ENCODE measurements at places on chromosomes 5 and 9.
A peak's percentile ranks its signal among the peaks of the same experiment; 100 is the strongest.

DNA sequence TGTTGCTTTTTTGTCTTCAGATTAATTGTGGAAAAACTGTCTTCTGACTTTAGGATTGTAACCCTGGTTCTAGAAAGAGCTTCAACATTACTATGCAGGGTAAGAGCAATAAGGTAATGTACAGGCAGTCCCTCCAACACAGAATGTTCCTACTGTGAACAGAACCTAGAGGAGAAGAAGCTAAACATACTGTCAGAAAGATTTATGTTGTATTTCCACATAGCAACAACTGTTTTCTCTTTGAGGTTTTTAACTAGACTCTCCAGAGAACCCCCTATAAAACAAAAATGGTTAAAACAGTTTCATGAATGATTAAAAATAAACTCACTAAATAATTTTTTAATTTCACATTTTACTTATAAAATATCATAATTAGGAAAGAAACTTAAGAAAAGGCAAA is 64.3 kb upstream of the NAA35 start:
- no peak for DNase-seq

- DNase-seq: no peak
Measured at GRCh38 chr9:4005896-4006295, 294.0 kb downstream of the GLIS3 start.

GRCh38 chr9:113160571-113160970 is 9.8 kb downstream of the SLC31A2 start:
- no peak for DNase-seq

DNA sequence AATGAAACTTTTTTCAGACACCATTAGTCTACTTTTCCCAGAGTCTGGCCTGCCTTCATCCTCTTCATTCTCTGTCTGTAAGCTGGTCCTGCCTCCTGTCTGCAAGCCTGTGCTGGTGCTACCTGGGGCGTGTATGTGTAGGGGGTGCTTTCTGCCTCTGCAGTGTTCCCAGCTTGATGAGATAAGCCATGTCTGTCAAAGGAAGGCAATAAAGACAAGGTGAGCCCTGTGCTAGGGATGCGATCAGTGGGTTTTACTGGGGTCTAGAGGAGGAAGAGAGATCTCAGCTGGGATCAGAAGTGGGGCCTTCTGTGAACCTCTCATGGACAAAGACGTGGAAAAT is 78.0 kb upstream of the TGFBR1 start:
- no peak for DNase-seq

DNA sequence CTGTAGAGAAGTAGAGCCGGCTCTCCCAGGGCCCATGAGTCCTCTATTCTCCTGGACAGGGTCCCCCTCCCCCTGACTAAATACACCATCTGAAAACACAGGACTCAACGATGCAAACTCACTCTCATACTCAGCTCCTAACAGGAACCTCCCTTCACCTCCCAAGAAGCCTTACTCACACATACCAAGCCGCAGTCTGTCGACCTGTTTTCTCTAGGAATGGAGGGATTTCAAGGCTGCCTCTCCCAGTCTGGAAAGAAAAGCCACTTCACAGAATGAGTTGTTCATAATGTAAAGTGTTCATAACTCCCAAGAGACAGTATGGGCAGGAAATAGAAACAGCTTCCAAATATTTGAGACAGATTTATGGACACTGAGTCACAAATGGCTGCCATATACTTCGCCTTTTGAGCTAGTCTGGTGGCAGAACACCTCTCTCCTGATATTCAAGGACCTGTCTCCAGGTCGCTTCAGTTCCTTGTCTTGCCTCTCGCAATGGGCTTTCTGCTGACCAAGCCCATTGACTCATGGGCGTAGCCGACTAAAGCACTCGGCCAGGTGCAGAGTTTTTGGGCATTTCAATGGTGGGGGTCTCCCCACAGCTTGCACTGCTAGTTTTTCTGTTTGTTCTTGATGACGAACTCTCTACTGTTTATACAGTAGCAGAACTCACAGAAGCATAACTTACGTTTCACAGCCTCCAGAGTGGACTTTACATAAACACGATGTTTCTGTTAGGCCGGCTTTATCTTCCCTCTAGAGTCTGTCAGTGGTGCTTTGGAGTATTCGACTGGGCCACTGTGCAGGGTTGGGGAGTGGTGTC is 25.0 kb upstream of the IL17B start:
- DNase-seq: no peak

- DNase-seq: no peak
Measured at GRCh38 chr9:35915681-35916294, 6.5 kb downstream of the SPAAR start.

DNA sequence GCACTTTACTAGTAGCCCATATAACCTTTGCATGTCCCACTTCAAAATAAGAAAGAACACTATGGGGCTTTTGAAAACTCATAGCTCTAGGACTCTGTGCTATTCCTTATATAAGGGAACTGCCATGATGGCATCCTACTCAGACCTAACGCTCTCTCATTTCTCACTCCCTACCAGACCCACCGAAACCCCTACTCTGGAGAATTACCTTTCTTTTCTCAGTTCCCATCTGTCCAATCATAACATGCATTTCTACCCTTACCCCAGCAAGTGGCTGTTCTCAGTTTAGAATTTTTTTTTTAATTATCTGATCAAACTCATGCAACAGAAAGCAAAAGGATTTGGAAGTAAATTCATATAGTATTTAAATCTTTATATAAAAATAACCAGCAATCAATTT is 27.3 kb downstream of the CARNMT1 start:
- DNase-seq: no peak

DNA sequence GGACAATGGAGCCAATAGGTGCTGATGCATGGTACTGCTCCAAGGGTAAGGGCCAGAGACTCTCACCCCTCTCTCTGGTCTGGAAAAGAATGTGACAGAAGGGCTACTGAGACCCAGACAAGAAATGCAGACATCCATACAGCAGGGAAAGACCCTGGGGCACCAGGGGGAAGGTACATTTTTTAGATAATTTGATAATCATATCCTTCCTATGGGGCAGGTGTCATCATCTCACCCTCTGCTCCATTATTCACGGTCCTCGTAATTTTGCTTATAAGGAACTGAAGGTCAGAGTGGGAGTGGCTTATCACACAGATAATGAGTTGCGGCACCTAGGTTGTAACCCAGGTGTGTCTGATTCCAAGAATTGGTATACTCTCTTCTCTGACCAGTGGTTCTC is 90.0 kb downstream of the TRIM32 start:
- DNase-seq: no peak

DNA sequence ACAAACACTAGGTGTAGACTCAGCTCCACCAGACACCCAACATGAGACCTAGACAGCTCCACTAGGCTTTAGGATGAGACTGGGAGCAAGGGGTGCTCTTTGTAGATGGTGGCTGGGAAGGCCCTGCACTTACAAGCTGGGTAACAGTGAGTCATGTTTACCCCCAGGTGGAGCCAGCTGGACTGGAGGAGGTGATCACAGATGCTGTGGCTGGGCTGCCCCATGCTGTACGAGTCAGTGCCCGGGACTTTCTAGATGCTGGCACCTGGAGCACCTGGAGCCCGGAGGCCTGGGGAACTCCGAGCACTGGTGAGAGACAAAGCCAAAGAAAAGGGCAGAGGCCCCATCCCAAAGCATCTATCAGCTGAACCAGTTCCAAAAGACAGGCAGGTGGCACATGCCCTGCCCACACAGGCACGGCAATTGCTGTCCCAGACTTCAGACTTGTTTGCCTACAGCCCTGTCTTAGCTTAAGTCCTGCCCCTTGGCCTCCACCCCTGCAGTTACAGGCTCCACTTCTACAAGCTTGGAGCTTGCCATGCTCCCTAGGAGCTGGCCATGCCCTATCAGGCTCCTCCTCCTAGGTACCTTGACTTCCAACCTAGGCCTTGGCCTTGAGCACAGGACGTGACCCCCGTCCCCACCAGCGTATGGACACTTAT is 2.7 kb downstream of the CCL27 start:
- DNase-seq: peak; percentile 24

DNA sequence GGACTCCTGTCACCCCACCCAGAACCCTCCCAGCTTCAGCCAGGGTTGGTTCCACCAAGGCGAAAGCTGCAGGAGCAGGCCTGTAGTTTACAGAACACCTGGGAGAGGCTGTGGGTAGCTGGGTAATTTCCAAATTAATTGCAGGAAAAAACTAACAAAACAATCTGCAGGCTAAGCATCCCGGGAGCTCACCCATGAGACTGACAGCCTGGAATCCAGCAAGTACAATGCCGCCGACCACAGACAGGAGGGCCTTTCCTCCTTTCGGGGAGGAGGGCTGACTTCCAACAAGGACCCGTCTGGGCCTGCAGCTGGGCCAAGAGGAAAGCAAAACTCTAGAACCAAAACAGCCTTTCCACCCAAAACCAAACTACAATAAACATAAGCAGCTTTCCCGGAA is 10.3 kb downstream of the FOXE1 start:
- DNase-seq: no peak

GRCh38 chr5:121873409-121873808 is 21.7 kb downstream of the FTMT start:
- no peak for DNase-seq

GRCh38 chr9:82722561-82722960 is 340.4 kb downstream of the RASEF start:
- no peak for DNase-seq

DNA sequence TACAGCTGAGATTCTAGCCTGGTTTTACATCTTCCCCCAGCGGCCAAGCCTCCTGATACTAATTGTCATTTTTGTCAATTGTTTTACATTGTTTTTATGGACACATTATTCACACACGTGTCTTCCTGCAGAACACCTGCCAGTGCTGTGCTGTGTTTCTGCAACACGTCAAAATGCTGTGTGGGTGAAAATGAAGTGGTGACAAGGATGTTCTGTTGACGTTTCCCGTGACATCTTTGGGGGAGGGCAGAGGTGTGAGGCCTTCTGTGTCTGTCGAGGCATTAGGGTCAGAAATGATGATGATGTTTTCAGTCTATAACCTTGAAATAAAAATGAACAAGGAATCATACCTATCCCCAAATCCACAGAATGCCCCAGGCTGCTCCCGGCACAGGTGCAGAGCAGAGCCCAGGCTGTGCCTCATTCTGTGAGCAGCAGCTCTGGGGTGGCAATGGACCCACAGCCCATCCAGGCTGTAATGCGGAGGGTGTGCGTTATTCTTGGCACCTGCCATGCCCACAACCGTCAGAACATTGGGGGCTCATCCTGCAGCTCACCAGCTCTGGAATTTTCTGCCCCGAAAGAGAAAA is 23.6 kb upstream of the CEP72 start:
- DNase-seq: no peak

GRCh38 chr5:160461378-160461777 is 39.7 kb downstream of the PTTG1 start:
- no peak for DNase-seq

GRCh38 chr9:76459694-76460635 is 983 bp downstream of the GCNT1 start:
- DNase-seq: peak; percentile 7

GRCh38 chr9:130860458-130861316 is 25.6 kb downstream of the ABL1 start:
- no peak for DNase-seq

GRCh38 chr9:85114799-85115198 is 445.3 kb downstream of the NTRK2 start:
- no peak for DNase-seq

GRCh38 chr5:1965925-1966324 is 83.2 kb upstream of the IRX4 start:
- no peak for DNase-seq

DNA sequence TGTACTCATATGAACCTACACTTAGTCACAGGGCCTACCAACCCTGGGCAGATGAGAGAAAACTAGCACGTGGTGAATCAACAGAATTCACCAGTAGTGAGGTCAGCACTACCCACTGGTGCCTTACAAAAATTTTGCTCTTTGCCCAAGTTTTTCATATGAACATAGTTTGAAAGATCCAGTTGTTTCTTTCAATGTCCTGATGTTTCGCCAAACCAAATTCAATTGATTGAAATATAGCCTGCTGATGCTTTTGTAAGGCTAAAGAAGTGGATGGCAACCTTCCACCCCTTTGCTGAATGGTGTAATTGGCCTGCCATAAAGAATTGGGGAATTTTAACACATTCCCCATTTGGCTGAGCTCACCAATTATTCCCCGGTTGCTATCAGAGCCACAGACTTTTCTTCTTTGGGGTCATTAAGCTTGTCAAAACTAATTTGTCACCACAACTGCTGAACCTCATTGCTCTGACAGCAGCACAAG is 339.2 kb downstream of the GLIS3 start:
- DNase-seq: no peak

DNA sequence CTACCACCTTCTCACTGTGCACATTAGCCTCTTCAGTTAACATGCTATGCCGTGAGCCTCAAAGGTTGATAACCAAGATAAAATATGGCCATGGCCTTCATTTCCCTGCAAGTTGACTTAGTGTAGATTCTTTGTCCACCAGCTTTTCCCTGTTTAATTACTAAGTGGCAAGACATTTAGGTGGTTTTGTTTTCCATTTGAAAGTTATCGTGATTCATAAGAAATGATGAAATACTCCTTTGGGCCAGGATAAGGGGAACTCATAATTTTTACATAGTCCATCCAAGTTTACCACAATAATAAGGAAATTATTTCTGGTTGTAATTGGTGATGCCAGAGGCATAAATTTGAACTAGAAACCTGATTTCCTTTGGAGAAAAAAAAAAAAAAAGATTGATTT is 609.6 kb downstream of the TAF11L14 start:
- no peak for DNase-seq

DNA sequence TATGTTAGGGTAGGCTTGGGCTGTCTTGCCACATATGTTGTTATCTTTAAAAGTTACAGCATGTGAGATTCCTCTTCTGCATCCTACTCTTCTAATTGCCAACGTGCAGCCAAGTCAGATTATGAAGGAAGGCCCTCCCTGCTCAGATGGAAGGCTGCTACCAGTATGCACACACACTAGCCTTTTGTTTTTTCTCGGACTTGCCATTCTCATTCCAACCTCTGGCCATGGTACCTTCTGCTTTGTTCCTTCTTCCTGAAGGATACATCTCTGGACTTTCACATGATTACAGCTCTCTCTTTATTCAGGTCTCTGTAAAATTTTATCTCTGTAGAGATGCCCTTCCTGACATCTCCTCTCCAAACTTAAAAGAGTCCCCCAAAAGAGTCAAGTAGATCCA is 12.8 kb upstream of the OTP start:
- no peak for DNase-seq

GRCh38 chr5:145838276-145838675 is 3.1 kb upstream of the PRELID2 start:
- no peak for DNase-seq

- peak; percentile 37 for DNase-seq
Measured at GRCh38 chr5:176611435-176611834, 1.5 kb upstream of the GPRIN1 start.

- DNase-seq: no peak
Measured at GRCh38 chr5:39691993-39692392, 267.2 kb upstream of the DAB2 start.

GRCh38 chr5:164027738-164028137 is 522.3 kb downstream of the MAT2B start:
- no peak for DNase-seq

Measured in CD4-positive, alpha-beta T cell treated with Interleukin-4 for 4 hours (primary cell).